ENCODE measurements at places on chromosomes 2 and 18.

DNA sequence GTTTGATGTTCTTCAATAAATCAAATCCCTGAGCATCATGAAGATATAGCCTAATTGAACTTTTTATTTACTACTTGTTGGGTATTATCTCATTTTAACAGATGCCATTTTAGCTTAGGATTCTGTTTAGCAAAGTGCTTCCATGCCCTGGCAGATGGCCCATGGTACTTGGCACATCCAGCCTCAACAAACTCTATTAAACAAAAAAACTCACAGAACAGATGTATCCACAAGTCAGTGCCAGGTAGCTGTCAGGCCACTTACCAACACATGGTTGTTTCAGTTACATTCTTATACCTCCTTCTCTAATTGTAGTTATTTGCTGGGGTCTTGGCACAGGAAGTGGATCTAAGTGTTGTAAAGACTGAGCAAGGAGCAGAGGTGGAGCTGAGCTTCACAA lies 29.6 kb downstream of the GAD1 start:
- H3K36me3 ChIP-seq, result no peaks in the 10 kb centered on the region
- no peaks in the 10 kb centered on the region for H3K4me1 ChIP-seq
- DNase-seq, result no peak
- no peak overlapping the region for H3K4me3 ChIP-seq
- no peaks in the 10 kb centered on the region for H3K27me3 ChIP-seq
- no peak overlapping the region for H3K27ac ChIP-seq

DNA sequence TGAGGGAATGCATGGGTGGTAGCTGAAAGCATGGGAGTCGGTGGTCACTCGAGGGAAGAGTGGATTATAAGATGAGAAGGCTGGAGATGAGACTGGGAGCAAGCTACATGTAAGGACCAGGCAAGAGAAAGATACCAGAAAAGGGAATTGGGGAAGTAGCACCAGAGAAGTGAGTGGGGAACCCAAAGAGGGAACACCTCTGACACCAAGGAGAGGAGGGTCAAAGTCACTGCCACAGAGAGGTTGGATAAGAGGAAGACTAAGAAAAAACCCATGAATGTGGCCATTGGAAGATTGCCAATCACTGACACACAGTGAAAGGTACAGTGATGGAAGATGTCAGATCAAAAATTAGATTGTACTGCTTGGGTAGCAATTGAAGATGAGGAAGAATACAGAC lies 473.9 kb downstream of the BCL11A start:
- no peak overlapping the region for H3K4me3 ChIP-seq
- no peak for DNase-seq
- no peaks in the 10 kb centered on the region for H3K4me1 ChIP-seq
- no peak overlapping the region for H3K27ac ChIP-seq
- H3K36me3 ChIP-seq, result no peaks in the 10 kb centered on the region

GRCh38 chr2:174076975-174077374 lies 111.8 kb upstream of the SP3 start:
- peaks cover 4% of the 10 kb centered on the region for H3K36me3 ChIP-seq
- no peaks in the 10 kb centered on the region for H3K27me3 ChIP-seq
- DNase-seq, result no peak
- no peak overlapping the region for H3K4me3 ChIP-seq
- no peaks in the 10 kb centered on the region for H3K4me1 ChIP-seq

GRCh38 chr2:196591621-196592022 lies 47.9 kb upstream of the CCDC150 start:
- peak overlapping the region; percentile 71 for H3K4me3 ChIP-seq
- H3K36me3 ChIP-seq, result no peaks in the 10 kb centered on the region
- H3K27ac ChIP-seq, result no peak overlapping the region
- no peak for DNase-seq

DNA sequence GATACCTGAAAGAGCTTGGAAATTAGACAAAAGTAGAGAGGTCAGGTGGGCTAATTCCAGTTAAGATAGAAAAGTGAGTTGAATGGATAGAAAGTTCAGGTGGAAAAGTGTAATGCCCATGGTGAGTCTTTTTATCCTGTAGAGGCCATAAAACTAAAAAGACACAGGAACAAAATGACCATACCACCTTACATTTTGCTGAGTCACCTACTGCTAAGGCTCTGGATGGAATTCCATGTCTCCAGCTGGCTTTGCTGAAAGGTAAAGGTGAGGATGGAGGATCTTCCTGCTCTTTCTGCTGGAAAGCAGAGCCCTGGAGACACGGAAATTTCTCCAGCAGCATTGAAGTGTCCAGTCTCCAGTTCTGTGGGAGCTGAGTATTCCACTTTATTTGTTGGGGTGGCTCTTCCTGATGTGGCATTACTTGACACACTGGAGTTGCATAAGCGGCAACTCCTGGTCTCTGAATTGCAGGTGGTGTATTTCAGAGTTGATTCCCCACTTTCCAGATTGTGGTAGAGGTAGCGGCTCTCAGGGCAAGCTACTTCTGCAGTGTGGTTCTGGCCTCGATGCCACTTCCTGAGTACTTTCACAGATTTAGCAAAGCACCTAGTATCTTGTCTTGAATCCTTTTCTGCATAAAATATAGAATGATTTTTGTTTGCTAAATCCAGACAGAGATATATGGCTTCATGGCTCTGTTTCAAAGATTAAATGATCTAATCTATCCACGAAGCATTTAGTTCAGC lies 10.7 kb downstream of the IL1RL2 start:
- no peaks in the 10 kb centered on the region for H3K27me3 ChIP-seq
- no peak overlapping the region for H3K4me3 ChIP-seq
- no peaks in the 10 kb centered on the region for H3K36me3 ChIP-seq
- no peaks in the 10 kb centered on the region for H3K4me1 ChIP-seq

GRCh38 chr2:207869784-207870778 lies 100.4 kb upstream of the FZD5 start:
- DNase-seq, result no peak
- H3K4me3 ChIP-seq, result no peak overlapping the region
- no peaks in the 10 kb centered on the region for H3K27me3 ChIP-seq
- no peaks in the 10 kb centered on the region for H3K4me1 ChIP-seq
- H3K36me3 ChIP-seq, result no peaks in the 10 kb centered on the region
- H3K27ac ChIP-seq, result no peak overlapping the region

DNA sequence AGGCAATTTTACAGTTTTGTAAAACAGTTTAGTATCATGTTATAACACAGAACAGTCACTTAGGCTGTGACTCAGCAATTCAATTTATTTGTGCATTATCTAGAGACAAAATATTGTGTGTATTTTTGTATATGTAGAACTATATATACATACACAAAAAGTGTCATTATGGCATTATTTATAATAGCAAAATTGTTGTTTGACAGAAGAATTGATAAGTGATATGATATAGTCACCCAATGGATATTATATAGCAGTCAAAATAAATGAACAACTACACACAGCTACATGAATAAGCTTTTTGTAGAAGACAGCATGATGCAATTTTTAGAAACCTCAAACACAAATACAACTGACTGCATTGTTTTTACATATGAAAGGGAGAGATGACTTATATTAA lies 334.0 kb downstream of the TRIB2 start:
- H3K27ac ChIP-seq, result no peak overlapping the region
- H3K4me1 ChIP-seq, result no peaks in the 10 kb centered on the region
- DNase-seq, result no peak
- H3K36me3 ChIP-seq, result no peaks in the 10 kb centered on the region
- H3K4me3 ChIP-seq, result no peak overlapping the region
- no peaks in the 10 kb centered on the region for H3K27me3 ChIP-seq

DNA sequence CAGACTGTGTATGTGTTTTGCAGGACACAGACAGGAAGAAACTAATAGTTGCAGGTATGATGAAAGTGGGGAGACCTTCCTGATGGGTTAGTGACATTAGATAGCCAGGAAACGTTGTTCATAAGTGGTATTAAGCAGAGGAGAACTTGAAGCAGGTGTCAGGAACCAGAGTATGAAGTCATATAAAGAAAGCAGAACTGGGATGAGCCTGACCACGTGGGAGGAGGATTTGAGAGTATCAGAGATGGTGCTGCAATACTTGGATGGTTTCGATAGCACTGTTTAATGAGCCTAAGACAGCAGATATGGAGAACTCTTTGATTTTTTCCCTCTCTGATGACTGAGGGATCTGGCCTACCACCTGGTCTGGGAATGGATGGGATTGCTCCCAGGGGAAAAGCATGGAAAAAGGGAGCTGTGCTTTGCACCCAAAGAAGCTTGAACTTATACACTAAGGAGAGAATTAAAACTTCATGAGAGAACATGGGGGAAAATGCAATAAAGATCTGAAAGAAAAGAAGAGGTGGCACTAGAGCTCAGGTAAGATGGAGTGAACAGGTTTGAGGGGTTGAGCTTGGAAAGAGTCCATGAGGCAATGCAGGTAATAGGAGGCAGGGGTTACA lies 226.0 kb upstream of the LRRTM1 start:
- H3K27me3 ChIP-seq, result no peaks in the 10 kb centered on the region
- no peak overlapping the region for H3K4me3 ChIP-seq
- H3K4me1 ChIP-seq, result no peaks in the 10 kb centered on the region
- no peak for DNase-seq
- H3K36me3 ChIP-seq, result no peaks in the 10 kb centered on the region

DNA sequence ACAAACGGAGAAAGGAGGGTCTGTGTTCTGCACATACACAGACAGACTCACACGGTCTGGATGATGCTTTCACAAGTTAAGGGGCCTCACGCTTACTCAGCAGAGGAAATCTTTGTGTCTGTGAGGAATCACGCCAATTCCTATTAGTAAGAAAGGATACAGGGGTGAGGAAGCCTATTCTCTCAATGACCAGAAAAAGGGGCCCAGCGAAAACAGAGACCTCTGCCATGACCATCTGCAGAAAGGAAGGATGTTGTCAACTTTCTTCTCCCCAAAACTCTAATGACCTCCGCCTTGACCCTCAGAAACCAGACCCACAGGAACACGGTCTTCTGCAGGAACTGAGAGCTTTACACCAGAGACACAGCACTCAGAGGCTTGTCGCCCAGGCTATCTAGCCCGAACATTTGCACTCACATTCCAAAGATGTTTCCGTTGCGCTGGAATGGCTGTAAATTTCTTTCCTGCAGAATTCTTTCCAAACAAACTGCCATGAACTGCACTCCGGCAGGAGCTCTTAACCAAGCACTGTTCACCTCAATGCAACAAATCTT lies 186.3 kb downstream of the TCF4 start:
- H3K27me3 ChIP-seq, result no peaks in the 10 kb centered on the region
- peaks cover 14% of the 10 kb centered on the region for H3K4me1 ChIP-seq
- no peaks in the 10 kb centered on the region for H3K36me3 ChIP-seq
- peak overlapping the region; percentile 58 for H3K4me3 ChIP-seq
- DNase-seq, result no peak
- H3K27ac ChIP-seq, result peak overlapping the region; percentile 72

DNA sequence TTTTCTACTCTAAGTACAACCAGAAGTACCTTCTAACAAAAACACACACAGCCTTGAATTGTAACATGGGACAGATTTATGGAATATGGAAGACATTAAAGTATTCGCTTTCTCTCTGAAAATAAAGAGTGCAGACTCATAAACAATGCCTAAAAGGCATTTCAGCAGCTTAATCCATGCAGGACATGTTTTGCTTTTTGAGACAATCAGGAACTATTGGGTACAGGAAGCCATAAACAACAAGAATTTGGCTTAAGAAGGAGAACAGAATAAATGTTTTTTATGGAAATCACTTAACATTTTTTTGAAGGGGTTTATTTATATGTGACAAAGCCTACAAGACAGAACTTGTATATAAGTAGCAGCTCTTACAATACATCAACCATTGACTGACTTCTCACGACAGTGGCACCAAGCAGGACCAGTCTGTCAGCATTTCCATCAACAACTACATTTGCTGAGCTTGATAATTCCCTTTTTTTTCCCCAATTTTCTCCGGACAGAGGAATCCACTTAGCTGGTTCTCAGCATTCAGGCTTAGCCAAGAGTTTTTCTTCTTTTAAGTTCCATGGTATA lies 140.1 kb downstream of the EXOC6B start:
- H3K27me3 ChIP-seq, result no peaks in the 10 kb centered on the region
- no peak overlapping the region for H3K27ac ChIP-seq
- no peak for DNase-seq
- H3K36me3 ChIP-seq, result no peaks in the 10 kb centered on the region
- no peak overlapping the region for H3K4me3 ChIP-seq

DNA sequence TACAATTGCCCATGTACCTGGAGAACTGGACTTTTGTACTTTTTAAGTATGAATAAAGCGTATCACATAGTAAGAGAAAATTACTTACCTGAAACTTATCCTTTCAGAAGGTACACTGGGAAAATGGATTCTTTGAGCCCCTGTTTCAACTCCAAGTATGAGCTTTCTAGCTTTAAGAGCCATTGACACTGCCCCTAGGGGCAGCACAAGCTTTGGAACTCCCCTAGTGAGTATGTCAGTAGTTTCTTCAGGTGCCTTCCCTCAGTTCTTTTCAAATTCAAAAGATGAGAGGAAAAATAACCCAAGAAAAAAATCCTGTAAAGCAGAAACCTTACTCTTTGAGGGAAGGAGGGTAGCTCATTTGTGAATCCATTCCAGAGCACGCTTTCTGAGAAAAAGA lies 124.1 kb downstream of the MEMO1 start:
- H3K27ac ChIP-seq, result no peak overlapping the region
- H3K36me3 ChIP-seq, result no peaks in the 10 kb centered on the region
- no peaks in the 10 kb centered on the region for H3K27me3 ChIP-seq
- DNase-seq, result no peak
- H3K4me1 ChIP-seq, result no peaks in the 10 kb centered on the region
- no peak overlapping the region for H3K4me3 ChIP-seq

DNA sequence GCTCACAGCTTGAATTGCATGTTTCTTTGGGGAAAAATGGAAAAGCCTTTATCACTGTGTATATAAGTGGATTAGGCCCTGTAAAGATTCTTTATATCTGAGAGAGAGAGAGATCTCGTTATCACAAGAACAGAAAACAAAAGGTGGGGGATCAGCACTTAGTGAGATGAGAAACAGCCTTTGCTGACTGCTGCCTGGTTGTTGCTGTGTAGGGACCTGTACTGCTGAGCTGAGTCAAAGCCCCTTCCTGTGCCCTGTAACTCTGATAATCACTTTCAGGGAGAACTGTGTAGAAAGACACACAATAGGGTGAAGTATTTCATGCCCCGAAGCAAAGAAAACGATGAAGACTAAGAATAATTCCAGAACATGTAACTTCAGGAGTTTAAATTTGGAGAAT lies 30.6 kb upstream of the FAM237A start:
- H3K4me1 ChIP-seq, result no peaks in the 10 kb centered on the region
- DNase-seq, result no peak
- no peak overlapping the region for H3K4me3 ChIP-seq
- no peaks in the 10 kb centered on the region for H3K27me3 ChIP-seq
- H3K27ac ChIP-seq, result no peak overlapping the region

DNA sequence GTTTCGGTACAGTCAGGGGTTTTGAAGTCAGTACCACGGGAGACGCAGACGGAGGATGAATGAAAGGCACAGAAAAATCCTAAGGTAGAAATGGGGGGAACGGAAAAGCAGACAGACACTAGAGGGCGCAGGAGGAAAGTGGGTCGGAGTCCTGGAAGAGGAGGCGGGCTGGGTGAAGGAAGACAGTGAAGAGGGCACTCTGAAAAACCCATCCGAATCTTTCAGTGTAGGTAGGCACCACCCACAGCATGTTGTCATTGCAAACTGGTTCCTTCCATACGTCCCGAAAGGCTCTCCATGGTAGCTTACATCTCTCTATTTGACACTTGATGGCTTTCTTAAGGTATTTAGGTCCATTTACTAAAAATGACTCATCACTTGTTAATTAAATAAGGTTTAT lies 18.5 kb upstream of the ZNF236 start:
- H3K27me3 ChIP-seq, result no peaks in the 10 kb centered on the region
- H3K4me1 ChIP-seq, result no peaks in the 10 kb centered on the region
- no peak overlapping the region for H3K27ac ChIP-seq
- no peak for DNase-seq
- H3K36me3 ChIP-seq, result no peaks in the 10 kb centered on the region
- no peak overlapping the region for H3K4me3 ChIP-seq

Measured in ascending aorta (tissue), 2 donors.